ENCODE measurements at places on chromosomes 12 and 14.

DNA sequence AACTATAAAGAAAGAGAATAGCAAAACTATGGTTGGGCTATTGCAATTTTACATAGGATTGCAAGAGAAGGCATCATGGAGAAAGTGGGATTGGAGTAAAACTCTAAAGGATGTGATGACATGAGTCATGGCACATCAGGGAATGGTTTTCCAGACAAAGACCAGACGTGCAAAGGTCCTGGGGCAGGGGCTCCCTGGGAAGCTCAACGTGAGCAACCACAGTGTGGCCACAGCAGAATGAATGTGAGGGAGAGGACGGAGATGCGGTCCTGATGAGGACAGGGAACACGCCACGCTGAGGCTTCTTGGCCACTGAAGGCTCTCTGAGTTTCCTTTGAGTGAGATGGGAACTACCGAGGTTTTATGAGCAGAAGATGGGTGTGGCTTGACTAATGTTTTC lies 38.2 kb downstream of the FZD10 start:
- DNase-seq: no peak

DNA sequence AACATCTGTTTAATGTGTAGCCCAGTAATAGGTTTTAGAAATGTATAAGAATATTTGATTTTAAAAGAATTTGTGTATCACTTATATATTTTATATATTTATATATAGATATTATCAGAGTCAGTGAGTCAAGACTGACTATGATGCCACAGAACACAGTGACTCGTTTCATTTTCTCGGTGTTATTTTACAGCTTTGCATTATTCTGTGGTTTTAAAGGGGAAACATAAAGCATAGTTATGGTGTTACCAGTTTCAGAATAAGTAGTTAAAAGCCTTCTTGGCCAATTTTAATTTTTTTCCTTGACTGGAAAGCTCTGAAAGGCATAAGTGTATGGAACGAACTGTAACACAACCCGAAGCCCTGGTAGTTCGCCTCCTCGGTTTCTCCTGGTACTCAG lies 91.0 kb downstream of the GRIP1 start:
- no peak for DNase-seq

GRCh38 chr14:48546996-48547395 lies 871.6 kb upstream of the MDGA2 start:
- no peak for DNase-seq

DNA sequence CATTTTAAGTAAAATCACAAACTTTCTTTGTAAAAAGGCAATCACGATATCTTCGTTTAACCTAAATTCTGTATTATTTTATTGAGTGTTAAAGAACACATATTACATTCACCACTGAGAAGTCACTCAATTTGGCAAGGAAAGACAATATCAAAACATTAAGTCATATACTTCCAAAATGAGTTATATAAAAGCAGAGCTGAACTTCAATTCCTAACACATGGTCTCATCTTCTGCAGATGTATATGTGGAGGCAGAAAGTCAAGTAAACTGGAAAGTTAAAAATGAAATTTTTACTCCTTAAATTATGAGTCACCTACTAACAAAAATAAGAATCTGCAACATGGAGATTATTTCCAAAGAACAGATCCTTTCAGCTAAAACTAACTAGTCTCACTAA lies 28.7 kb downstream of the BMAL2 start:
- no peak for DNase-seq

- DNase-seq: no peak
Measured at GRCh38 chr14:80780500-80780899, 161.0 kb downstream of the CEP128 start.

DNA sequence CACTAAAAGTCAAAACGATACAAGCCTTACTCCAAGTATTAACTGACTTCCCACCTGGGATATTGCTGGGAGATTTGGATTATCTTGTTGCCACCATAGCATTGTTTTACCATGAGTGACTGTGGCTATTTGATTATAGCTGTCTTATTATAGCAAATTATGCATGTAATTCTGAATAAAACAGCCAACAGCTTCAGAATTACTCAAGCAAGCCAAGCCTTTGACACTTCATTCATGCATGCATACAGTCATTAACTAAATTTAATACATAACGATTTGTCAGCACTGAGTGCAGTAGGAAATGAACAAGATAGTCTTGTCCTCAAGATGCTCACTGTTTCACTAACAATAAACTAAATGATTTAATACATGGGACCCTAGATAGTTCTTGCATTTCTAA lies 133.0 kb upstream of the FRMD6 start:
- DNase-seq: no peak

DNA sequence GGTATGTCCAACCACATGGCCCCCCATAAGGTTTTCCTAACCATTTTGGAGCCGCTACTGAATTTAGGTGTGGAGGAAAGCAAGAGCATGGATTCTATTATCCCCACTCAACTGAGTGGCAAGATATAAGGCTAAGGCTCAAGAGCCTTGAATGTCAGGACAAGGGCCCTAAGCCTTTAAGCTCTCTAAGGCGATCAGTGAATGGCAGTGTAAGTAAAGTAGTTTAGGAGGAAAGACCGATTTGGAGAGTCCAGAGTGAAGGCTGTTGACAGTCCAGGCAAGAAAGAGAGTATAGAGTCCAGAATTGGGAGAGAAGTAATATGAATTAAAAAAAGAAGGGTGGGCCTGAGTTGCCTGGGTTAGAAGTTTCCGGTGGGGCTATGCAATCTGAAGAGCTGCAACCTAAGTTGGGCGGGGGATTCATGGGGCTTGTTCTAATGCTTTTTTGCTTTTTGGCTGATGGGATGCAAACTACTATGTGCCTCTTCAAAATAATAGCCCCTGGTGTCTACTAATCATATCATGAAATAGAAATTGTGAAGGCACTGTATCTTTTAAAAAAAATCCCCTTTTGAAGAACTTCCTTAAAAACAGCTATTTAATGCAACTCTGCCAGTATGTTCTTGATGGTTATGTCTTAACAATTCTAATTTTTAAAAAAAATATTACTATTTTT lies at the start of gene SPIC:
Gene SPIC, plus strand, starts transcription at position 626 of the 676 bp plus-strand sequence. CDS start 1,569 bp downstream, outside the sequence.
- no peak for DNase-seq

DNA sequence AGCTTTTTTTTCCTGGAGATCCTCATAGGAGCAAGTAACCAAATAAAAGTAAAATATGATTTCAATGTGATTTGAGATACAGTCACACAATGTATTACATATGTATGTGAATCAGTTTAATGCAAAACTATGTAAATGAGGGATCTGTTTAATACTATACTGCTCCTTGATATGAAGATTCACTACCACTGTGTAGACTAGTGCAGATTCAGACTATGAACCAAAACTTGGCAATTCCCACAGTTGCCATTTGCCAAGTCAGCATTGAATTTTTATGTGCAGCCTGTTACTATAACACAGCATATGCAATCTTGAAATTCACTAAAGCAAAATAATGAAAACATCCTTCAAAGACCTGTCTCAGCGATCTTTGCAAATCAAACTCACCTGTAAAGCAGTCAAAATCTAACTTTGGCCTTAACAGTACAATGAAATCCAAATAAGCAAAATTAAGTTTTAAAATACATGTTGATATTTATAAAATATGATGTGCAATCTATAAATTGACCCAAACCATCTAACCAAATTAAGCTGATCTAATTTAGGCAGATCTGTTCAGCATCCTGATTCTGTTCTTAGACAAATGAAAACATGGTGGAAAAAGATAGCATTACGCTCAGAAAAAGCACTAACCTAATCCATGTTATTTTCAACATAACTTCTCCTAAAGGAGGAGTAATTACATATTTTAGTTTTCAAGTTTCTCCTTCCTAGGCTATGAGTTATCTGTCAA lies 25.5 kb upstream of the LMNTD1 start:
- no peak for DNase-seq

- DNase-seq: no peak
Measured at GRCh38 chr14:99360774-99361595, 89.0 kb upstream of the BCL11B start.

- no peak for DNase-seq
Measured at GRCh38 chr12:57368349-57369095, 62.3 kb downstream of the R3HDM2 start.

DNA sequence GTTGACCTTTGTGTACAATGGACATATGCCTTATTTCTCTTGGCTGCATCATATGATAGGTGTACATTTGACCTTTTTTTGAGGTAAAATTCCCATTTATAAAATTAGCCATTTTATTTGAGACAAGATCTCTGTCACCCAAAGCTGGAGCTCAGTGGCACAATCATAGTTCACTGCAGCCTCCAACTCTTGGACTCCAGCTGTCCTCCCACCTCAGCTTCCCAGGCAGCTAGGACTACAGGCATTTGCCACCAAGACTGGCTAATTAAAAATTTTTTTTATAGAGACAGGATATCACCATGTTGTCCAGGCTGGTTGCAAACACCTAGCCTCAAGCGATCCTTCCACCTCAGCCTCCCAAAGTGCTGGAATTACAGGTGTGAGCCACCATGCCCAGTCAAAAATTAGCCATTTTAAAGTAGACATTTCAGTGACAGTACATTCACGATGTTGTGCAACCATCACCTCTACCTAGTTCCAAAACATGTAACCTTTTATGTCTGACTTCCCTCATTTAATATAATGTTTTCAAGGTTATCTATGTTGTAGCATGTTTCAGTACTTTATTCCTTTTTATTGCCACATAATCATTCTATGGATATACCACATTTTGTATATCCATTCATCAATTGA lies 5.4 kb downstream of the G2E3 start:
- DNase-seq: no peak

DNA sequence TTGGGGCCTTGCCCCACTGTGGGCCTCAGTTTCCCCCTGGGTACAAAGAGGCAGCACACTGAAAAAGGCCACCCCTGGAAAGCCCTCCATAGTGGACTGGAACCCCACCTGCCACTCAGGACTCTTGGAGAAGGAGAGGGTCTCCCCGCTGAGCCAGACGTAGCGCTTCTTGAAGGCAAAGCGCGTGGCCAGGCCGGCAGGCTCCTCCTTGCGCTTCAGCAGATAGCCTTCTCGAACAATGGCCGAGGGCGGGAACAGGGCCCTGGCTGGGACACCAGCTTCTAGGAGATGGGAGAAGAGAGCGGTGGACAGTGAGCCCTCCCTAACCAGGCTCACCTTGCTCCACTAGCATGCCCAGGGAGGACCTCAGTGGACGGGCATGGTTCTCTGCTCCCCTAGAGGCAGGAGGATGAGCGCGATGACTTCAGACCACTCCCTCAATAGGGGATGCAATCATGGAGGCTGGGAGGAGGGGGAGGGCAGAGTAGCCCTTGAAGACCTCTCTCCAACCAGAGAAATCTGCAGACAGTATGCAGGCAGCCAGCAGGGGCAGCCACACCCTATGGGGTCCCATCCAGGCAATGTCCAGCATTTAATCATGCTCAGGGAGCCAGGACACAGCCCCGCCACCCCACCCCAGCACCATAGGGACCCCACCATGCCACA lies 29.8 kb downstream of the RASAL1 start:
- no peak for DNase-seq

DNA sequence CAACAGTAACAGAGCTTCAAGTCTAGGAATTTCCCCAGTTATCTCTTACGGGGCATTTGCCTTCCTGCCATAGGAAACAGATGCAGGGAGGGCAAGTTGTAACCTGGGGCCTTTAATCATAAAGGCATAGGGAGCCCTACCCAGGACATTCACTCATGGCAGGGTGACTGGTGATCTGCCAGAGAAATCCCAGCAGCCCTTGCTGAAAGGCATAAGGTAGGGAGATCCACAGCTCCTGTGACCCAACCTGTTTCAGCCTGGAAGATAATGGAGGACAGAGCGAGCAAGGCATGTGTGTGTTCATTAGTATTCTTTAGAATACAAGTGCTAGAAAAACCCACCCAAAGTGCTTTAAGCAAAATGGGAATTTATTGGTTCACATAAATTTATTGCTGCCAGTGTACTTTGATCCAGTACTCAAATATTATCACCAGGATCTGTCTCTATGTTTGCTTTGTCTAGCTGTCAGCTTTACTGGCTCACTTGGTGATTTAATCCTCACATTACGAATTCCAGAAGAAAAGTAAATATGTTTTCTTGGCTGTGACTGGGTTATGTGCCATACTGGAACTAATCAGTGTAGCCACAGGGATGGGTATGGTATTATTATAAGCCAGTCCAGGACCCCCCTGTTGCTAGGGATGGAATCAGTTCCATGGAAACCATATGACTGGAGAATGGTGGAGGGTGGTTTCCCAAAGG lies 21.1 kb upstream of the AKAP6 start:
- no peak for DNase-seq

DNA sequence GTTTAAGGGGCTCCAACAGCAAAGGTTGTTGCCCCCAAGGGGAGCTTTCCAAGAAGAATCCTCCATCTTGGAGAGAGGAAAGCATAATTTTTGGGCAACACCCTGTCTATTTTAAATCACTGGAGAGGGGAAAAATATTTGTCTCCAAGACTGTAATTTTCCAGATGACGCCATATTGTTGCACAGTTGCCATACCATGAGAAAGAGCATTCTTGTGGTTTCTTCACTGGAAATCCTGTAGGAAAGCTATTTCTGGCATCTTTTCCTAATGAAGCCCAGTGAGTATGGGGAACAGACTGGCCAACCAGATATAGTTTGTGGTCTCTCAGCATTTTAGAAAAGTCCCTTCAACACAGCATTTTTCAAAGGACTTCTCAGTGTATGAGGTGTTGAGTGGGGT lies 88.1 kb upstream of the MANSC4 start:
- no peak for DNase-seq

DNA sequence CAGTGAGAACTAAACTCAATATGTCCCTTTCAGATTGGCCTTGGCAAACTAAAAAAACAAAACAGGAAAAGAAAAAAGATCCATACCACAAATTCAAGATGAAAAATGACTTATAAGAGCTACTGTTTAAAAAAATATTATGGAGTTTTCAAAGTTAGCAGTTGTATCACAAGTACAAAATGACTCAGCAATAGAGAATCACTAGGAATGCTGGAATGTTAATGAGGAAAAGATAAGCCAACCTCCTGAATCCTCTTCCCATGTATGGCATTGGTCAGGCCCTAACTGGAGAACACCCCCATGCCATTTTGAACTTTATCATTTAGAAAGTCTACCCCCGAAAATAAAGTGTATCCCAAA lies 62.2 kb downstream of the PPP1R36 start:
- no peak for DNase-seq

- DNase-seq: no peak
Measured at GRCh38 chr12:120292411-120292660, 633 bp upstream of the RNU4-2 start.

- DNase-seq: no peak
Measured at GRCh38 chr12:55915482-55915859, 12.2 kb downstream of the PYM1 start.

- no peak for DNase-seq
Measured at GRCh38 chr14:85041618-85042017, 488.3 kb upstream of the FLRT2 start.

DNA sequence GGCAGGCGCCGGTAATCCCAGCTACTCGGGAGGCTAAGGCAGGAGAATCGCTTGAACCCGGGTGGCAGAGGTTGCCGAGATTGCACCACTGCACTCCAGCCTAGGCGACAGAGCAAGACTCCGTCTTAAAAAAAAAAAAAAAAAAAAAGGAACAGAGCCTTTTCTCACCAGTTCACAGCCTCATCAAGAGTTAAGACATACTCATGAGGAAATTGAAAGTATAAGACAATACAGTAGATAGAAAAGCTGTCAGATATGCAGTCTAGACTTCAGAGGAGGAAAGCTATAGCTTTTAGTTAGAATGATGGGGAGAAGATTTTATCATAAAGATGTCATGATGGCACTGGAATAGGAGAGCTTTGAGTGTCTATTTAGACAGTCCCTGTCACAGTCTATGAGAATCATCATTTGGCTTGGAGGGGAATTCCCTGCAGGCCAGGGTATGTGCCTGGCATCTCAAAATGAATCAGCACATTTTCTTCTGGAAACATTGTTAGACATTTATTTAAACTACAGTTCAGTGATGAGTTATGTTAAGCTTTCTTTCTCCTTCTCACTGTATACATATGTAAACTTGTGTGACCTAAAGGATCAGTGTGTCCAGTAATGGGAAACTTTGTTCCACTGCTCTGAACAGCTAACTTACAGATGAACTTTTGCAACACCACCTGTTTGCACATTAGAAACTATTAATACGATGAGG lies 2.9 kb upstream of the RAB35 start:
- DNase-seq: no peak

Data from frontal cortex (tissue), 4 donors.